ENCODE measurements at places on chromosomes 1 and 21. TPM values are rescaled to one million over a fixed set of nuclear protein-coding genes. Genes with fewer than 3 reads are reported as not detected.

The MAN1A2 gene
- 18.5 TPM for total RNA-seq

The EXO1 gene
- 53.8 TPM for total RNA-seq

The CDKN2C gene
- total RNA-seq = 12.0 TPM

The BRDT gene
- not detected for total RNA-seq

The AGMAT gene
- total RNA-seq = 18.1 TPM

The RXFP4 gene
- not detected for total RNA-seq

The ARMH1 gene
- 67.3 TPM for total RNA-seq

The LCE3E gene
- total RNA-seq = not detected

The NOC2L gene
- total RNA-seq = 134 TPM

The RHBG gene
- total RNA-seq = not detected

The ARHGEF16 gene
- total RNA-seq = not detected

The CD46 gene
- 92.7 TPM for total RNA-seq

The GLIS1 gene
- total RNA-seq = not detected

The FABP3 gene
- not detected for total RNA-seq

The ZNF683 gene
- total RNA-seq = not detected

The FCER1A gene
- total RNA-seq = not detected

The MYOG gene
- not detected for total RNA-seq

The HMCN1 gene
- total RNA-seq = not detected

The PSMA5 gene
- total RNA-seq = 249 TPM

The IVNS1ABP gene
- 116 TPM for total RNA-seq

The CYP4A11 gene
- not detected for total RNA-seq

The HNRNPR gene
- 210 TPM for total RNA-seq

The KRTAP21-2 gene
- not detected for total RNA-seq

The MFN2 gene
- 71.6 TPM for total RNA-seq

The KLHDC8A gene
- total RNA-seq = not detected

The CBS gene
- total RNA-seq = 88.3 TPM

The TCEA3 gene
- 5.5 TPM for total RNA-seq

The HAO2 gene
- not detected for total RNA-seq

The LRIG2 gene
- total RNA-seq = 10.2 TPM

The DCST1 gene
- not detected for total RNA-seq

The NR1I3 gene
- total RNA-seq = not detected

The FAM3B gene
- not detected for total RNA-seq

The SLC35F3 gene
- 1.8 TPM for total RNA-seq

The CR2 gene
- total RNA-seq = 0.39 TPM

The ADAMTSL4 gene
- 0.28 TPM for total RNA-seq

The ACKR1 gene
- not detected for total RNA-seq

The RAB25 gene
- total RNA-seq = 0.77 TPM

The SMIM12 gene
- total RNA-seq = 42.4 TPM

The CRYZ gene
- 26.7 TPM for total RNA-seq

Measured in activated CD4-positive, alpha-beta T cell treated with anti-CD3 and anti-CD28 coated beads for 36 hours (primary cell).